ENCODE measurements at places on chromosomes 2 and 18.
A peak's percentile ranks its signal among the peaks of the same experiment; 100 is the strongest.

DNA sequence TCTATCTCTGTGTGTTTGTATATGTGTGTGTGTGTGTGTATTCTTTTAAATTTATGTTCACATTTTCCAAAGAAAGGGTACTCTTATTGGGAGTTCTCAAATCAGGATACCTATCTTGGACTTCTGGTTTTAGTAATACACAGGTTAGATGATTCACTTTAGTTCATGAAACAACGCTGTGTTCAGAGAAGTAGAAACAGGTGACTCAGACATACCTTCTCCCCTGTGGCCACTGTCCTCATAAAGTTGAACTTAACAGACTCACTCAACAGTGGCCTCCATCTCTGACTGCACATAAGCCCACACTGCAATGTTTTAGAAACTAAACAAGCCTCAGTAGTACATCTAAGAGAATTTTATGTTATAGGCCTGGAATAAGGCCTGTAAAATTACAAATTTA is 566.6 kb upstream of the VRK2 start:
- no peak for DNase-seq

DNA sequence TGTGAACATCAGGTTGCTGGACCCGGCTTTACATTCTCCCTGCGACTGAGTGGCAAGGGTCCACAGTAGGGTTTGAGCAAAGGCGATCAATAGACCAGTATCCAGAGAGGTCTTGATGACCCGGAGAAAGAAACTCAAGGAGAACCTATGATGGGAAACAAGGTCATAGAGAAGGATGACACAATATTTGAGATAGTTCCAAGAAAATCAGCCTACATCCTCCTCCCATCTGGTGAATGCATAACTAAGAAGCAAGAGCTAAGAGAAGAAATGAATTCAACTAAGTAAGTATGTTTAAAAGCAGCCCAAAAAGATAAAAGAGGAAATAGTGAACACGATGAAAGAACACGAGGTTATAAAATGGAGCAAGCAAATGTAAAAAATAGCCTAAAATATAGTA is 166.3 kb downstream of the CD8B2 start:
- no peak for DNase-seq

DNA sequence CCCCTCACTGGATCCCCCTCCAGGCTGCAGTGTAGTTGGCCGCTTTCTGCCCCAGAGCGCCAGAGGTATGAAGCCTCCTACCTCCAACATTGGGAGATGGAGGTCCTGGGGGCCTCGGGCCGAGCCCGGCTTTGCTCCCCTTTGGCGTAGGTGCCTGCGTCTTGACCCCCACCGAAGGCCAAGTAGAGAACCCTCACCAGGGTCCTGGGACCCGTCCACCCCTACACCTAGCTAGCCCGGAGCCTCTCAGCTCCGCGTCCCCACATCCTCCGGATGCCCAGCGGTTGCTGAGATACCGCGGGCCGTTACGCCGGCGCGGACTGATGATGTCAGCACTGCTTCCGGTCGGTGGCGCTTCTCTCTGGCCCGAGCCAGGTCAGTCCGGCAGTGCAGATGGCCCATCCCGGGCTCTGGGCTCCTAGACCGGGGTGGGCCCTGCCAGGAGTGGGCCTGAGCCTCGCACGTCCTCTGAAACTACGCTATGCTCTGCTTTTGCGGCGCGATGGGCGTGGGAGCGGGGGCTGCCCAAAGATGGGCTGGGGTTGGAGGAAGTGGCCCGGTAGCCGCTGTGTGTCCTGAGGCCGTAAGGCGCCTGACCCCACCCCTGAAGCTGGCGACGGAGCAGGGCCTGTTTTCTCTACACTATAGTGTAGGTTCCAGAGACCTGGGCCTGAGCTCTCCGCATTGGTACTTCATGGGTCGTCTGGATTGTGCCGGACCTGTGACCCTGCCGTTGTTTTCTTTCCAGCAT is at the start of the genes GLB1L and STK16:
Gene GLB1L (minus strand): TSS at position 297 of the 751 bp plus-strand sequence. CDS start 1,871 bp downstream, outside the sequence.
Gene STK16 (plus strand): TSS at position 332 of the 751 bp plus-strand sequence. CDS start 521 bp downstream, outside the sequence.
- DNase-seq: peak; percentile 83

DNA sequence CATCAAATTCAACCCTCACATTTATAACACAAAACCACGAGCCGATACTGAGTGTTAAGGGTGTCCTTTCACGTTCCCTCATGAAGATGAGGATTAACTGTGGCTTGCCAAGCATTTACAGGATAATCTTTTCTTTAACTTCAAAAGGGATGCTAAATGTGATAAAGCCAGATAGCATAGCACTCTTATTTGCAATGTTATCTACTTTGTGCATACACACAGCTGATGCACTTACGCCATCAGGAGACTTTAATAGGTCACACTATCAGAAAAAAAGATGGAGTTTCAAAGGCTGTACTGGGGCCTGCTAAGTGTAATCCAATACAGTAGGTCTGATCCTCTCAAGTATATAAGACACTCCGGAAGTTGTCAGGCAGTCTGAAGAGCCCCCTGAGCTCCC is 572.7 kb downstream of the PIK3C3 start:
- DNase-seq: no peak

DNA sequence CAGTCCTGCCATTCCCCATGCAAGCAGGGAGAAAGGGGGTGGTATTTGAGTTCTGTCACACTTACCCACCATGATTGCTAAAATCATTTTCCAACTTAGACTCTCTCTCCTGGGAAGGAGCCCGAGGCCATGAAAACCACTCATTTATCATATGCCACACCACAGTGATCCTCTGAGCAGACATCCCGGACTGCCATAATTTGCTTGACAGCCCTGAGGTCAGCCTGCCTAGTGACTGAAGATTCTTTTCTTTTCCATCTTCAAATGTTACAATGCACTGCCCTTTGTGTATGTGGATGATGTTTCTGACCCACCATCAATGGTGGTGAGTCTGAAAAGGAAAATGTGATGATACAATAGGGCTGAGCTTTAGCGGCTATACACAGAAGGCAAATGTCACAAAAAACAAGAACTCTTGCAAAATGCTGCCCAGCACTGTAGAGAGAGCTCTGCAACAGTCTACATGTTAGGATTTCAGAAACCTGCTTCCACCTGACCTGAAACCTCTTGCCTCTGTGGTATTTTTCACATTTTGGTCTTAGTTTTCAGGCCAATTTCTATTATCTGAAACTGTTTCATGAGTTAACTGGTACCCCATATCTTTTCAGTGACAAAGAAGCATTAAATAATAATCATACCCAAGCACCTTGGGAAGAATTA is 272.8 kb downstream of the ZNF385B start:
- DNase-seq: no peak

GRCh38 chr2:109173311-109174171 is 44.5 kb downstream of the SH3RF3 start:
- DNase-seq: no peak

- no peak for DNase-seq
Measured at GRCh38 chr2:26605999-26606846, 34.9 kb downstream of the CIB4 start.

- no peak for DNase-seq
Measured at GRCh38 chr2:39666491-39667101, 879 bp downstream of the TMEM178A start.

DNA sequence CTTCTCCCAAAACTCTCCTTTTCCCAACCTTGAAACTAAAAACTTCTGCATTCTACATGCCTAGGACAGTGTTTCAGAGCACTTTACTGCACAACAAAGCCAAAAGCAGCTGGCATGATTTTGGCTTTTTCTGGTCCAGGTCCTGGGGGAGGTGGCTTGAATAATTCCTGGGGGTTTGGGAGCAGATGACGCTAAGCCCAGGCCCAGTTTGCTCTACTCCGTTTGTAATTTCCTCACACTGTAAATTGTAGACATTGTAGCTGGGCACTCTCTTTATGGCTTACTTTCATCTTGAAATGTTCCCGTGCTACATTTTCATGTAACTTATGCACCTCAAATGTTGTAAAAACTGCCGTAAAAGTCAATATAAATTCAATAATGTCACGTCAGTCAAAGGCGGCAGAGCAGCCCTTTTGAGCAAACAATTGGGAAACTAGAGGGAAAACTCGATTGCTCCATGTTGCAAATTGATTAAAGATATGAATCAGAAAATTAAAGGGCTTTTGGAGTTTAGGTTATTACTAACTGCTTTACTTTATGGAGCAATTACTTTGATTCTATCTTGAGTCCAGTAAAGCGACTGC is 373.2 kb upstream of the SLC14A2 start:
- no peak for DNase-seq

GRCh38 chr2:3712831-3713503 is 9.6 kb downstream of the DCDC2C start:
- no peak for DNase-seq

DNA sequence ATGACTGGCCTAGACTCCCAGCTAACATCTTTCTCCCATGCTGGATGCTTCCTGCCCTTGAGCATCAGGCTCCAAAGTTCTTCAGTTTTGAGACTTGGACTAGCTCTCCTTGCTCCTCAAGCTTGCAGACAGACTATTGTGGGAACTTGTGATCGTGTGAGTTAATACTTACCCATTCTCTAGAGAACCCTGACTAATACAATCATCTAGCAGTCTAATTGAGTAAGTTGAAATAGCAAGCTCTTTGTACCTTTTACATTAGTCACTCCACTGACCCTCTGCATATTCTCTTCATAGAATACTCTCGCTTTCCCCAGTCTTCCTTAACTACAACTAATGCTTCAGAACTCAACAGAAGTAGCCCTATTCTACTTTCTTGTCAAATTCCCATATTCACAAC is 434.6 kb upstream of the NXPH2 start:
- DNase-seq: no peak

- DNase-seq: no peak
Measured at GRCh38 chr2:85162746-85163301, 29.6 kb downstream of the TCF7L1 start.

- no peak for DNase-seq
Measured at GRCh38 chr2:47891369-47892337, 14.6 kb downstream of the FBXO11 start.

DNA sequence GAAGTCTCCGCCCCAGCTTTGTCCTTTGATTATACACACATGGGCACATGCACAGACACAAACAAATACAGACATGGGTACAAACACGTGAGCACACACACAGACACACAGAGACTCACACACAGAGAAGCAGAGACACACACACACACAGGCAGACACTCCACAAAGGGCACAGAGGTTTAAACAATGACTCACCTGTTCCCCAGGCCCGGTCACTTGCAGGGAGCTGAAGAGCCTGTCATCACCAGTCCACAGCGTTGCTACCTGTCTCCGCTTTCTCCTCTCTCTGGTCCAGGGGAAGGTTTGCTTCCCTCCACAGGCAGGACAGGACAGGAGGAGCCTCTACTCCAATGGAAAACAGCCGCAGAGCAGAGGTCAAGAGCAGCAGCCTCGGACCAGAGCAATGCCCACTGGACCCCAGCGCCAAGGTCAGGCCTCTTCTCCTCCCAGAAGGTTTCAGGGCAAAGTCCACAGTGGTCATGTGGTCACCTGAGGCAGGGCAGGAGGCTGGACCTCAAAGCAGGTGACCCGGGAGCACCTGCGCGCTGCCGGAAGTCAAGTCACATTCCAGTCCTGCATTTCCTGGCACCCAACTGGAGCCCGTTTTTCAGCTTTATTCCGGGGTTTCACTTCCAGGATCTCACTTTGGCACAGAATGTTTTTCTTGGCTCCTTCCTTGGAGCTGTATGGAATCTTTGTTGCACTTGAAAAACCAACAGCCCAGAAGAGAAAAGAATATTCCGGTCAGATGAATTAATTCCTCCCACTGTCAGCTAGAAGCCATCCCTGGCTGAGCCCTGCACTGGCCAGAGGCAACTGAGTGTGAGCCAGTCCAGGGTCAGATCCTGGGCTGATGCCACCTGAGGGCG is at the start of gene RAB17:
Gene RAB17 (minus strand): TSS at position 463 of the 869 bp plus-strand sequence. CDS start 4,580 bp downstream, outside the sequence.
- DNase-seq: no peak

- DNase-seq: no peak
Measured at GRCh38 chr18:26414901-26415440, 133.4 kb downstream of the KCTD1 start.

DNA sequence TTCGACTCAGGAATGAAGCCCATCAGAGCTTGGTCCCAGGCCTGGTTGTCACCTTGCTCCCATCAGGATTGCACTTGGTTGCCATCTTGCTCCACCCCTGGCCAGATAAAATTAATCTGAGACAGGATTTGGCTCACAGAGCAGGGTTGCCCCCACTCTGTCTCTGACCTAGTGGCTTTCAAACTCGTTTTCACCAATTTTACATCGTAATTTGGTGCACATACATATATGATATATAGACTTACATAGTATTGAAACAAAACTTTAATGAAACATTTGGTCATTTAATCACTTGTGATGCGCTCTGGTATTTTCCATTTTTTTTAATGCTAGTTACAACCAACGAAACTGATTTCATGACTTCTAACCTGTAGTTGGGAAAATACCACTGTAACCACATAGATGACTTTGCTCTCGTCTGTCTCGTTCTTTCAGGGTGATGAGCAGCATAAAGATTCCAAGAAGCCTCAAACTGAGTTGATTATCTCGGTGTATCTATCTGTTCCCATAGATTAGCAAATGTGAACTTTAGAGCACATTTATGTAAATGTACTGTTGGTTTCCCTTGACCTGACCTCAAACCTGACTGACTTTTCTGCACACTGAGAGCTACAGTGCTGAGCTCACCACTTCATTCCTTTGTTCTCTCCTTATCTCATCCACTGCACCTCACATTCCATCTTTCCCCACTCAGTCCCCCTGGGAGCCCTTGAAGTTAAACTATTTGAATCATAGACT is 30.5 kb upstream of the PLB1 start:
- DNase-seq: no peak

GRCh38 chr18:9290156-9290555 is 44.4 kb upstream of the TWSG1 start:
- no peak for DNase-seq

DNA sequence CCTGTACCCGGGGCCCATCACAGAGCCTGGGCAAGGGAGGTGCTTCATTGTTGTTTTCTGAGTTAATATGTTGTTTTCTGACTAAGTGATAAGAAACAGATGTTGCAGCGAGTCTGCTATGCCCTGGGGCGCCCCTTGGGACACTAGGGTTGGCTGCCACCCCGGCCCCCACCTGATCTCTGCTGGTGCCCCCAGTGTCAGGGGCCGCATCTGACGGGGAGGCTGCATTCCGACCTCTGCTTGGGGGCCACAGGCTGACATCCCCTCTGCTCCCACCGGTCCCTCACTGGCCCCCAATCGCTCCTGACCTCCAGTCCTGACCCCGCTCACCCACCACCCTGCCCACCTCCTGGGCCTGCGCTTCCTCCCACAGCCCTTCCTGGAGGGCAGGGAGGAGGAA is 65.9 kb downstream of the LONRF2 start:
- no peak for DNase-seq

- no peak for DNase-seq
Measured at GRCh38 chr2:60565472-60565871, 12.0 kb upstream of the BCL11A start.

DNA sequence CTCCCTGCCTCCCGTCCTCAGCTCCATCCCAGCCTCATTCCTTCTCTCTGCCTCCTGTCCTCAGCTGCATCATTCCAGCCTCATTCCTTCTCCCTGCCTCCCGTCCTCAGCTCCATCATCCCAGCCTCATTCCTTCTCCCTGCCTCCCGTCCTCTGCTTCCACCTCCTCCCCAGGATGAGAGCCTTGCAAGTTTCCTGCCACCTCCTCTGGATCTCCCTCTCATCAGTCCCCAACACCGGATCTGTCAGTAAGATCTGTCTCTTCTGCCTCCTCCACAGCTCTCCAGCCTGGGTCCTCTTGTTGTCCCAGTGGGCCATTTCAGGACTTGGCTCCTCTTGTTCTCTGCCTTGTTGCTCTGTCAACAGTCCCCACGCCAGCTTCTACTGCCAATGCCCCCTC is 130.9 kb downstream of the NDUFA10 start:
- DNase-seq: no peak

Data from activated T-helper 1 cell treated with anti-CD3 and anti-CD28 coated beads, Interleukin-2, amount 50 U/mL, for 16 hours (primary cell).